NCI-H1436 treated with DMSO at 0.1 percent for 48 hours (cell line): ENCODE measurements at places on chromosomes 7 and 10.

GRCh38 chr7:35734001-35734483 is 39.1 kb upstream of the HERPUD2 start:
- no peak for DNase-seq

- no peak for DNase-seq
These were observed 47.6 kb downstream of the BPGM start for GRCh38 chr7:134694299-134694698.

- DNase-seq, result no peak
These were observed 21.4 kb downstream of the DNAJB12 start for GRCh38 chr10:72333112-72334015.

GRCh38 chr10:116385994-116386809 is 41.4 kb upstream of the PNLIPRP3 start:
- DNase-seq, result no peak

GRCh38 chr7:78130446-78131215 is 332.1 kb downstream of the PHTF2 start:
- DNase-seq, result no peak

DNA sequence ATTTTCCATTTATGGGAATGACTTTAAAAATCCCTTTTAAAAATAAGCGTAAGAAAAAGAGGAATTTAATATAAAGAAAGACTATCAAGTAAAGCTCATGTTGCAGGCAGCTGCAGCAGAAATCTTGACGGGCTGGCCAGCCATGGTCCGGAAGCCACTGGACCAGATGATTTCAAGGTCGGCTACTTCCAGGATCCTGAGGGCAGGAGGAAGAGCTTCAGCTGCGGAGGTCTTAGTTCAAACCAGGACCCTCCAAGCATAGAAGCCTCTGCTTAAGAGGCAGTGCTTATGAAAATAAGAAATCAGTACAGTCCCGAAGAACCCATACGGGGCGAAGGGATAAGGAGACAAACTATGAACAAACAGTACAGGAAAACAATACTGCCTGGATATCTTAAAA is 220.2 kb upstream of the CELF2 start:
- no peak for DNase-seq

GRCh38 chr10:110181911-110182310 is 25.5 kb upstream of the MXI1 start:
- no peak for DNase-seq

DNA sequence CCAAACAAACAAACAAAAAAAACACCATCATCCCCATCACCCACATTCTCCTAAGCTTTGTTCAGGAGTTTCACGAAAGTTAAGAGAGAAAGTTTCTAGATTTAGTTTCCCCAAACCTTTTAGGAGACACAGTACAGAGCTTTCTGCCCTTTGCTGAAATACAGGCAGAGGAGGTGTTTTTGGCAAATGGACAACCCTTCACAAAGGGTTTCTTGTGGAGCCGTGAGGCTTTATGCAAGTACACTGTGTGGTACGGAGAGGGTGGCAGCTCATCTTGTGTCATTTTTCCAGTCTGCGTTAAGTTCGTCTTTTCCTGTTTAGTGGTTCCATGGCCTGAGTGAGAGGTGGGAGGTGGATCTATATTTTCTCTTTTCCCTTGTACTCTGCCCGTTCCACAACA is 215.5 kb upstream of the PRKCQ start:
- DNase-seq, result no peak

DNA sequence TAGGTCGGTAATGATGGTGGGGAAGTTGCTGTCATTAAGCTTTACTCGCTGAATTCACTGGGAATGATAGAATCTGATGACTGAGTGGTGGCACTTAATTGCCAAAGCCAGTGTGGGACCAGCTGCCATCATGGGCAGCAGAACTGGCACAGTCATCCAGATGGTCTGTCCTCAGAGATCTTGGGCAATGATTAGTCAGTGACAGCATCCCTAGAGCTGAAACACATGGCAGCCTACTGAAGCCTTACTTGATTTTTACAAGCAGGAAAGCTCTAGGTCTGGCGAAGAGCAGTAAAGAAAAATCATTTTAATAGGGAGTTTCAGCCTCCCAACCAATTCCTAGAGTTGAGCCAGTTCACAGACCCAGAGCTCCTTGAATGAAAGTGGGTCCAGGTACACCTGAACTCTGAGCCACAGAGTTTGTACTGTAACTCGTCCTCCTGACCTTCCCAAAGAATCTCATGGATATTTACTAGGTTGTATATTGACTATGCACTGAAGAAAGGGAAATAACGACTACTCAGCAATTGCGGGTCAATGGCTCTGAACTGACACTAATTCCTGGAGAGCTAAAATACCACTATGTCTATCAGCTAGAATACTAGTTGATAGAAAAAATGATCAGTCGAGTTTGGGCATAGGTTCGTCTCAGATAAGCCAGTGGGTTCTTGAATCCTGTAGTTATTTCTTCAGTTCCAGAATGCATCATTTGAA is 4.4 kb upstream of the ASB13 start:
- DNase-seq, result no peak

DNA sequence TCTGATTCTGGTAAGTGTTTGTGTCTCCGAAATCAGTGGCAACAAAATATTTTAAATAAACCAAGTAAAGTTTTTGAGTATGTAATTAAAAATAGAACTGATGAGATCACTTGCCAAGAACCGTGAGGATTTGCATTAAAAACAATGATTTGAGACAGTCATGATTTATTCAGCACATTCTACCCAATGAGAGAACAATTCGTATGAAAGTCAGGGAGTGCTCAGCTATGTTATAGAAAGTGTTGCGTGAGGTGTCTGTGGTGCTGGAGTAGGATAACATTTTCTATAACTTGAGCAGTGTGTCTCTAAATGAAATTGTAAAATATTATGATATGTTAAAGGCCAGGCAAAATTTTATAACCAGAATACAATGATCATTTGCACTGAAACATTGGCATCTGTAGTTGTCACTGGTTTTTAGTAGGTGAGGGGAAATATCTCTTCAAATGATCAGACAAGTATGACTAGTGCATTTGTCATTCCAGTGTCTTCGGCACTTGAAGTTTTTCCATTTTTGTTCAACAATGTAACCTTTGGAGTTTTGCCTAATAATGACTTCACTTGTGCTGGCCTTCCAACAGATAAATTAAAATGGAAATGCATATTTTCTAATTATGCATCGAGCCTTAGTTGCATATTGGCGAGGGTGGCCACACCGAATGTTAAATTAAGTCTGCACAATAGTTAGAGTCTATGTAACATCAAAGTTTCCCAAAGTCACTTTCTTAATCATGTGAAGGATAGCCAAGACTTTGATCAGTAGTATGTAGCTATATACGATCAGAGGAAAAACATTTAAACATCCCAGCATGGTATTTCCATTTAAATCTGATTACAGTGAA is 335.9 kb downstream of the GFRA1 start:
- DNase-seq, result no peak

GRCh38 chr7:138092486-138093028 is 16.3 kb downstream of the AKR1D1 start:
- DNase-seq, result no peak
